Esophagus muscularis mucosa (tissue), 4 donors: ENCODE measurements at places on chromosomes 1 and 21. TPM values are rescaled to one million over a fixed set of nuclear protein-coding genes. Genes with fewer than 3 reads are reported as not detected.
A peak's percentile ranks its signal among the peaks of the same experiment; 100 is the strongest.

Gene DEPDC1
- not detected for total RNA-seq

Gene SUSD4
- total RNA-seq: 1.1 TPM

Gene ACTN2
- 16.2 TPM for total RNA-seq

Gene RRP1B
- total RNA-seq: 20.4 TPM

DNA sequence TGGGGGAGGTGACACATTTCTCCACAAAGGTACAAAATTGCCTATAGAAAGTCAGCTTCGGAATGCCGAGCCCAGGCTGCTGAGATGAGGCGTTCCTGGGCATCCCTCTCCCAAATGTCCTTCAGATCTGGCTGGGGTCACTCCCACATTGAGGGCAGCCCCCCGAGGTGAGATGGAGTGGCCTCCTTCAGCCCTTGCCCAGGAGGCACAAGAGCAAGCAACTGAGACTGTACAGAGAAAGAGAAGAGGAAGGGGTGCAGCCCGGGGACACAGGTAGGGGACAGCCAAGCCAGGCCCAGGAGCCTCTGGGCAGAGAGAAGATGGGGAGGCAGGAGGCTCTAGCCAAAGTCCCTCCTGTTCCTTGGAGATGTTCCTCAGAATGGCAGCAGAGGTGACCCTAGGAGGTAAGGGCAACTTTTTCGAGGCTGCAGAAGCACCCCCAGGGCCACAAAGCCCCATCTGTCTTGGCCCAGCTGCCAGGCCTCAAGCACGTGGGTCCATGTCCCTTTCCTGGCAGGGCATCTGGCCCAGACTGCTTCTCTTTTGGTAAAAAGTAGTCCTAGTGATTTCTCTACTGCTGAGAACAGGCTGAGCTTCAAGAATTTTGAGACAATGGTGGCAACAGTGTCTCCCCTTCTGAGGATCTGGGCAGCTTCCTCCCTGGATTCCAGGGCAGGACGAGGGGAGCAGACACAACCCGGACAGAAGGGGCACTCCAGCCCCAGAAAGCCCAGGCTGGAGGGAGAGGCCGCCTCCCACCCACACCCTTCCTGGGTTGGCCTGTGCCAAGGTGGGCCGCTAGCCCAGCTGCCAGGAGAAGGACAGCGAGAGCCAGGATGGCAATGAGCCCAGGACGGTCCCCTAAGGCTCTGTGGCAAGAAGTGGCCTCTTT is 68.0 kb downstream of the LRRN2 start:
- no peak overlapping the region for H3K4me3 ChIP-seq
- no peak overlapping the region for H3K27ac ChIP-seq
- H3K27me3 ChIP-seq: no peaks in the 10 kb centered on the region
- no peak for DNase-seq
- peaks cover 19% of the 10 kb centered on the region for H3K36me3 ChIP-seq

- H3K4me1 ChIP-seq: no peaks in the 10 kb centered on the region
- H3K4me3 ChIP-seq: no peak overlapping the region
- no peaks in the 10 kb centered on the region for H3K36me3 ChIP-seq
- no peak for DNase-seq
- H3K27ac ChIP-seq: no peak overlapping the region
Measured at GRCh38 chr21:15976807-15977206, 247.0 kb downstream of the USP25 start.

GRCh38 chr21:44461464-44462001 is 6.2 kb downstream of the LRRC3 start:
- H3K4me3 ChIP-seq: no peak overlapping the region
- no peaks in the 10 kb centered on the region for H3K36me3 ChIP-seq
- H3K4me1 ChIP-seq: peaks cover 8% of the 10 kb centered on the region
- DNase-seq: no peak
- no peak overlapping the region for H3K27ac ChIP-seq

- no peaks in the 10 kb centered on the region for H3K36me3 ChIP-seq
- no peaks in the 10 kb centered on the region for H3K27me3 ChIP-seq
- no peak for DNase-seq
Measured at GRCh38 chr1:231075497-231075896, 35.4 kb upstream of the FAM89A start.

GRCh38 chr1:200991097-200991614 is 32.4 kb downstream of the KIF21B start:
- H3K4me3 ChIP-seq: no peak overlapping the region
- H3K27ac ChIP-seq: no peak overlapping the region
- H3K4me1 ChIP-seq: no peaks in the 10 kb centered on the region
- no peaks in the 10 kb centered on the region for H3K27me3 ChIP-seq
- peaks cover 36% of the 10 kb centered on the region for H3K36me3 ChIP-seq
- no peak for DNase-seq

DNA sequence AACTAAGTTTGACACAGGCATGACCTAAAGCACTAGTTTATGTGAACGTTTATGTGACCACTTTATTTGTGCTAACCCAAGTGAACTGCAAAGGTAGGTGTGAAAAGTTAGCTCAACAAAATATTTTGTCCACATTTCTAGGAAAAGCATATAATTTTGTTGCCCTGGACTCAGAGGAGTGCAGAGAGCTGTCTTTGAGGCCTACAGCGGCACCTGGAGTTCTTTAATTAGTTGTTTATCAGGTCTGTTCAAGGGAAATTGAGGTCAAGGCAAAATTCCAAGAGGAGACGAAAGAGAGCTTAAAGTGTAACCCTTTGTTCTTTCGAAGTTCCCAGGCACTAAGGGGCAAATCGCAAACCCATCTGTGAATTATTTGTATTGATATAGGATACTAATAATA is 1.3 kb downstream of the GIPC2 start:
- peak overlapping the region; percentile 88 for H3K27ac ChIP-seq
- H3K27me3 ChIP-seq: no peaks in the 10 kb centered on the region
- DNase-seq: no peak
- no peaks in the 10 kb centered on the region for H3K36me3 ChIP-seq

DNA sequence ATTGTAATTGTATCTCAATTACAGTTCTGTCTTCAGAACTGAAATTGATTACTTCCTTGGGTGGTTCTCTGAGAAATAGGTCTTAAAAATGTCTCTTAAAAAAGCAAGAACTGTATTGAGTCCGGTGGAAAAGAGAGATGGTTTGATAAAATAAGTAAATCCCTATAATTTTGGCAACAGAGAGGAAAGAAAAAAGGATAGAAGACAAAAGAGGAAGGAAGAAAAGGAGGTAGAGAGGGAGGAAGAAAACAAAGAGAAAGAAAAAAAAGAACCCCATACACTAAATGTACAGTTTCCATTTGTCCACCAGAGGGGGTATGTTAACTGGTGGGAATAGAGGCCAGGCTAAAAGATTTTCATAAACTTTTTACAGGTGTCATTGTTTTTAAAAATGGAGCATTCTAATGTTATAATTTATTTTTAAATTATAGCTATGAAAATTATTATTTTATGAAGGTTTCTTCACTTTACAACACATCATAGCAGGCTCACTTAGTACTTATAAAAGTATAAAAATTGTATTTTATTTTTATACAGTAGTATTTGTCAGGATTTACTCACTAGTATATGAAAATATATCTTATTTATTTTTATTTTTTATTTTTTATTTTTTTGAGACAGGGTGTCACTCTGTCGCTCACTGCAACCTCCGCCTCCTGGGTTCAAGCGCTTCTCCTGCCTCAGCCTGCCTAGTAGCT is 2.1 kb upstream of the UBE2T start:
- H3K4me1 ChIP-seq: peaks cover 10% of the 10 kb centered on the region
- no peak for DNase-seq
- no peak overlapping the region for H3K4me3 ChIP-seq
- H3K36me3 ChIP-seq: no peaks in the 10 kb centered on the region
- H3K27me3 ChIP-seq: no peaks in the 10 kb centered on the region

DNA sequence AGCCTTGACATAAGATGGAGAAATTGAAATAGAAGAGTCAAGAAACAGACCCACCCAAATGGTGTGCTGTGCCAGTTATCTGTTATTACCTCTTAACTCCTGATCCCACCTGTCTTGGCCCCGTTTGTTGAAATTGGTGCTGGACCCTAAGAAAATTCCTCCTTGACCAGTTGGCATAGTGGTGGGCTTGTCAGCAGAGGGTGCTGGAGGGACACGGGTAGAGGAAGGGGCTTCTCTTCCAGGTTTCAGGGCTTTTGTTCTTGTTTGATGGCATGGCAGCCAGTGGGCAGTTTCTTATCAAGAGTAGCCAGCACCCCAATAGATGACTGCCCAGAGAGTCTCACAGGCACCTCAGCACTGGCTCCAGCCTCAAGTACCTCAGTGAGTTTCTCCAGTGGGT is 51.6 kb downstream of the PCBP3 start:
- no peak for DNase-seq
- no peak overlapping the region for H3K27ac ChIP-seq
- no peak overlapping the region for H3K4me3 ChIP-seq
- peaks cover 14% of the 10 kb centered on the region for H3K4me1 ChIP-seq
- H3K36me3 ChIP-seq: no peaks in the 10 kb centered on the region
